ENCODE measurements at places on chromosomes 5 and 9.

- DNase-seq = no peak
Measured at GRCh38 chr9:29822458-29822857, 2249.2 kb upstream of the C9orf72 start.

DNA sequence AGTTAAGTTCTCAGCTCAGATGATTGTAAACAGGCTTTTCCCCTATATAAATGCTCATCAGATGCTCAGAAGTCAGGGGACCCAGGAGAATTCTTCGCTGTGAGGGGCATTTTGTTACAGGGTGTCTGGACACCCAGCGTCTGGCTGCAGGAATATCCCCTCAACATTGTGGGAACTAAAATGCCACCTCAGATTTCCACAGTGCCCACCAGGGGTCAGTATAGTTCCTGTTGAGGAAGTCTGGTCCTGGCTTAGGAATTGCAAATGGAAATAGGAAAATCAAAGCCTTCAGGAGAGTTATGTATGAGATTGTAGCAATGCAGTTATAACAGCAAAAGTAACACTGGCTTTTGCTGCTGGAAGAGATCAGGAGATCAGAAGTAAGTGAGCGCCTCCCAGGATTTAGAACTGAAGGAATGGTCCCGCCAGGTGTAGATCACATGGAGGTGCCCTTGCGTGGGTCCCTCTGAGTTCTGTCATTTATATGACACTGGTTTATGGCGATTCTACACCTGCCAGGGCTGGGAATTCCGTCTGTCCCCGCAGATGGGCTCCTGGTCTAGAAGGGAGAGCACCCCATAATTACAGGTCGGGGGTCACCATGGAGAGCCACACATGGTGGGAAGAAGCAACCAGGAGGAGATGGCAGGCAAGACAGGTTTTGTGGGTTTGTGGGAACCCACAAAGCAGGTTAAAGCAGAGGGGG is 47.1 kb upstream of the CTSL start:
- DNase-seq = peak; percentile 52

- DNase-seq = no peak
Measured at GRCh38 chr5:91956738-91957137, 573.6 kb upstream of the ARRDC3 start.

- peak; percentile 29 for DNase-seq
Measured at GRCh38 chr5:113510836-113511451, 2.5 kb upstream of the YTHDC2 start.

DNA sequence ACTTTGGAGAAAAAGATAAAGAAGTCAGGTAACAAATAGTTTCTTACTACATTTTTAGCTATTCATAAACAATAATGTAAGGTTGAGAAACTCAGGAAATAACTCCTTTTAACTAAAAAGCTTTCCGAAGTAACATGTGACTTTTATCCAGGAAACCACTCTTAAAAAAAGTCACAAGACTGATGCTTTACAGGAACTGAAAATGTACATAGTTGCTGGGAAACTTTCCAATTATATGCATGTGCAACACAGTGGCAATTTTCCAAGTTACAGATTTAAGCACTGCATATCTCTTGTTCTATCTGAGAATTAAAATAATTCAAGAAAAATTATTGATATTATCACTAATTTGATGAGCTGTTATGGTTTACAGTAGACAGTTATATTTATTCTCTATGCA is 105.2 kb downstream of the CDH10 start:
- DNase-seq = no peak

- DNase-seq = no peak
Measured at GRCh38 chr5:178535299-178536175, 54.7 kb downstream of the COL23A1 start.

GRCh38 chr9:101467690-101468089 is 32.1 kb upstream of the ALDOB start:
- no peak for DNase-seq

DNA sequence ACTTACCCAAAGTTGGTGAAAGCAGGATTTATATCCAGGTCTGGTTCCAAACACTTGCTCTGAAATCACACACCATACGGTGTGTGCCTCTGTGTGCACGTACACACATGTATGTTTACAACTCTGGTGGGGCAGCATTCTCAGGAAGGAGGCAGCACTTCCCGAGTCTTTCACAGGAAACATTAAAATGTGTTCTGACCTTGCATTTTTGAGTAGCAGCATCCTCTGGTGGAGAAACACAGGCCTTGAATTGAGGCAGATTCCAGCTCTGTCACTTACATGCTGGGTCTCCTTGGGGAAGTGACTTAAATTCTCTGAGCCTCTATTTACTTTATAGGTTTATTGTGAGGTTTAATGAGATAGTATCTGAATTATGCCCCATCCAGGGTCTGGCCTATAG is 126.4 kb downstream of the RGS3 start:
- DNase-seq = no peak

- no peak for DNase-seq
Measured at GRCh38 chr5:117082977-117083376, 508.4 kb upstream of the SEMA6A start.

- DNase-seq = no peak
Measured at GRCh38 chr9:129491487-129491855, 129.4 kb downstream of the C9orf50 start.

DNA sequence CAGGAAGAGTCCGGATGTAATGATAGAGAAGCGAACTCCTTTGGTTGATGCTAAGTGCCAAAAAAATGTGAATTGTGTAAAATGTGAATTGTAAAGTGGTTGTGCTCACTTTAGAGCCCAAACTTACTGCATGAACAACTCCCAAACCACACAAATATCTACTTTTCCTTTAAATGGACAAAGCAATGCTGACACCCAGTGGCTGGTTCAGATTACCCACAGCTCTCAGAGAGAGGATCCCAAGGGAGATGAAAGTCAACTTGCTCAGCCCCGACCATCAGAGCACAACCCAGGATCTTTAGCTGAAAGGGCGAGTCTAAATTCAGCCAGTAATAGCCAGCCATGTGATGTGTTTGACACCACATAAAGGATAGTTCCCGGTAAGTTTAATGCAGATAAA is 133.7 kb downstream of the NMUR2 start:
- no peak for DNase-seq

DNA sequence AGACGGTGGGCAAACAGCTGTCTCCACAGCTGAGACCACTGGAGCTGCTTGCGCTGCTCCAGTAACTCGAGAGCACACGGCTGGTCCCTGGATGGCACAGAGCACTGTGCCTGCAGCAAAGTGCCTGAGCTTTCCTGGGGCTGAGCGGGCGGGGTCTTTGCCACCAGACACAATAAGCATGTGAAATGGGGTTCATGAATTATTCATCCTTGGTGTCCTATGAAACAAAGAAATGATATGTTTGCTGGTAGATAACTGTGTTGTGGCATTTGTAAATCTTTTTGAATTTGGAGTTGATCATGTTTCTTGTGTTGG is 151.7 kb upstream of the MPDZ start:
- DNase-seq = no peak

DNA sequence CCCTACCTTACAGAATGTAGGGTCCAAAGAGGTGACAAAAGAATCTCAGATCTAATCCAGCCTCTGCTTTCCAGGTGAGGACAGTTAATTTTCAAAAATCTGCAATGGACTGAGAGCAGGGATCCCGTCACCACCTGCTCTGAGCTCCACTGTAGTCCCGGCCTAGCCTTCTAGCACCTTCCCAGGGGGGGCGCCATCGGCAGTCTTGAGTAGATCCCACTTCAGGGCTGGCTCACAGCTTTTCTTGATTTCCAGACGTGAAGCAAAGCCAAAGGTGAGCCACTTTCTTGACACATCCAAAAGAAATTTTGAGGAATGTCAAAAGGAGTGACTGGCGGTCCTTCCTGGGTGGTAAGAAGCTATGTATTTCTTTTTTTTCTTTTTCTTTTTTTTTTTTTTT is 114.1 kb downstream of the SYK start:
- no peak for DNase-seq

DNA sequence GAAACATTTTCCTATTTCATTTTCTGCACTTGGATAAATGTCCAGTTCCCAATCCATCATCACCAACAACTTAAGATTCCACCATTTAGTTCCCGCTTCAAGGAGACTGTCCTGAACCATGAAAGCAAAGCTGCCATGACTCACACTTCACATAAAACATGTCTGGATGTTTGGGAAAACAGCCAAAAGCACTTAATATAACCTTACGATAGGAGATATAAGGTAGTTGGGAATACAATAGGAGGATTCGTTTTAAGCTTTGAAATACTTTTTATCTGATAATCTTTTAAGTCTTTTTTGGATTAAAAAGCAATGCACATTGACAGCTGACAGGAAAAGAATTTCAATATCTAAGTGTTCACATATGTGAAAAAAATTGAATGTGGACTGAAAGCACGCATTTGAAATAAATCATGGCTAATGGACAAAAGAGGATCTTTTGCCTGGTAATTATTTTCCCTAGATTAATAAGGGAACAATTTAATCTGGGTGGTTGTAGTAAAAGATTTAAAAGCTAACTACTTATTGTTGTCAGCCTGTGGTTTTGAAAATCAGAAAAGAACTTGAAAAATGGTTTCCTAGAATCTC is 17.3 kb upstream of the TGFBI start:
- no peak for DNase-seq

DNA sequence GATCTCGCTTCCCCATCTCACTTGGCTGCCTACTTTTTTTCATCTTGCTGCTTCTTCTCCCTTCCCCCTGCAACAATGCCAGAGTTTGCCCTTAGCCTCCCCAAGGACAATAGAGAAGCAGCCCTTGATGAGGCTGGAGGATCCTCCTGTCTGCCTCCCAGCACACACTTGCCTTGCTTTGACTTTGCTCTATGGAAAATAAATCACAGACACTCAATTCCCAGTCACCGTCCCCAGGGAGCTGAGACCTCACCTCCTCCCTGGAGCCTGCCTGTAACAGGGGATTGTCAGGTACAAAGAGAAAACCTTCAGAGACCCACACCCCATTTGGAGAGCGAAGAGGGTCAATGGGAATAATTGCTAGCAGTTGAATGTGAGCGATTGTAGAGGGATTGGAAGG is 242.1 kb upstream of the ZNF462 start:
- no peak for DNase-seq

DNA sequence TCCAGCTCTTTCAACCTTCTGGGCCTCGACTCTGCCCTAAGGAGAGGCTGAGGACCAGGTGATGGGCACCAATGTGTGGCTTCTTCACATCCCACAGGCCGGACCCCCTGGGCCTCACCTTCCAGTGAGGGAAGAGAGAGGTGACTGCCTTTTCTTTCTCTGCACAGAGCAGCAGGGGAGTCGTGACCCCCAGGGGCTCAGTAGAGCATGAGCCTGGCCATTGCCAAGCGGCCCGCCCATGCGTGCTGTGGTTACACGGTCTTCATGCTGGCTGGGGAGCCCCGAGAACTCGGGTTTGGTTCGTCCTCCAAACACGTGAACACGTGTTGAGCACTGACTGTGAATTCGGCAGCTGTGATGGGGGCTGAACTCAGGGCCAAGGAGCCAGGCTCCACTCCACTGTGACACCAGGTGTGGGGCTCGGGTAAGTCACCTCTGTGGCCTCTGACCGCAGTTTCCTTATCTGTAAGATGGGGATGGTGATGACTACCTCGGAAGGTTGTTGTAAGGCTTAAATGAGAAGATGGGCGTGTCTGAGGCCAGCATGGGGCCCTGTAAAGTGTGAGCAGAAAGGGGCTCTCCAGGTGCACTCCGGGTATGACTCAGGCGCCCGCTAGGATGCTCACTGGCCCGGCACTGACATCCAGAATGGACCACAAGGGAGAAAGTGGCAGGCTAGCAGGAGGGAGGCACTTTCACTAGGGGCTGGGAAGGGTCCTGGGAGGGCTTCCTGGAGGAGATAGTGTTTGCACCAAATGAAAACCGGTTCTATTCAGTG is 13.4 kb upstream of the GRHPR start:
- DNase-seq = peak; percentile 88

- DNase-seq = no peak
Measured at GRCh38 chr9:79632705-79633104, 60.9 kb downstream of the TLE4 start.

GRCh38 chr5:173451031-173451430 is 122.8 kb upstream of the STC2 start:
- peak; percentile 36 for DNase-seq

GRCh38 chr9:98851730-98852459 is 44.4 kb downstream of the GALNT12 start:
- no peak for DNase-seq

GRCh38 chr9:127684576-127684975 is 22.2 kb upstream of the CFAP157 start:
- no peak for DNase-seq

DNA sequence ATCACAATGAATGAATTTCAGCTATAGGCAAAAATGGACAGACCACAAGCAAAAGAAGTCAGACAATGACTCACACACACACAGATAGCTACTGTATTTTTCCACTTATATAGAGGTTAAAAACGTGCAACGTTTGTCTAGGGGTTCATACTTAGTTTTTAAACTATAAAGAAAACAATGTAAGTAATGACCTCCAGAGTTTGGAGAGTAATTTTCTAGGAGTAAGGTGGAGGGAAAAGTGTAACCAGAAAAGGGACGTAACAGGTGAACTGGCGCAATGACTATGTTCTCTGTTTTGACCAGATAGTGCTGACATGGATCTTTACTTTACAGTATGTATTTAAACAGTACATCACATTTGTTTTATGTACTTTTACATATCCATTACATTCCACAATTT is 51.1 kb downstream of the FNIP1 start:
- DNase-seq = no peak

DNA sequence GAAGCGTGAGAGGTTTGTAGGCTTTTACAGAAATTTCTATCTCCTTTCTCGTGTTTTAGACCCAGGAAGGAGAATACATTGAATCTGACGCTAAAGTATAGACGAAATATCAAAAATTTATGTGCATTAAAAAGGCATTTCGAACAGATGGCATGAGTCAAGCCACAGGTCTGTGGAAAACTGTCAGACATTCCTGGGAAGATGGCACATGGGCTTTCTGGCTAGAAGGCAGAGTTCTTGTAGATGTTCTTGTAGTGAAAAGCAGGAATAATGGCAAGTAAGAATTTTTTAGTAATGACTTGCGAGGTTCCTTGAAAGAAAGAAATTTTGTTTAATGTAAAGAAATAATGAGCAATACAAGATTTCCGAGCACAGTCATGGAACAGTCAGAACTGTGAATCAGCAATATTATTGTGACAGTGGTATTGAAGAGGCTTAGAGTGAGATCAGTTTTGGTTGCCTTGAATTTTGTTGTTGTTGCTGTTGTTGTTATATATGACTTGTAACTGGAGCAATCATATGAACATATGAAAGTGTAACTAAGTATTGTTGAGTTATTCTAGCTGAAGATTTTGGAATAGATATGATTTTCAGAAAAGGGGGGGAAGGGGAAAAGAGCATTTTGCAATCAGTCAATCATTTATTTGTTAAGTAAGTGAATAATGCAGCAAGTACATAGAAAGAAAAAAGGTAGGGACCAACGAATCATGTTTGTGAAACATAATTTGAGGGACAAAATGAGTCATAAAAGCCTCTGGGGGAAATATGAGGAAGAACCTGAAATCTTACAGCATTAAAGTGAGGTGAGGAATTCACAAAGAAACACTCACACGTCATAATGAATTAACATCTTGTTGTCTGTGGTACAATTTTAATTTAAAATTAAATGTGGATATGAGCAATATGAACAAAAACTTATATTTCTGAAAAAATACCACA is 339.0 kb upstream of the CTNND2 start:
- DNase-seq = no peak

DNA sequence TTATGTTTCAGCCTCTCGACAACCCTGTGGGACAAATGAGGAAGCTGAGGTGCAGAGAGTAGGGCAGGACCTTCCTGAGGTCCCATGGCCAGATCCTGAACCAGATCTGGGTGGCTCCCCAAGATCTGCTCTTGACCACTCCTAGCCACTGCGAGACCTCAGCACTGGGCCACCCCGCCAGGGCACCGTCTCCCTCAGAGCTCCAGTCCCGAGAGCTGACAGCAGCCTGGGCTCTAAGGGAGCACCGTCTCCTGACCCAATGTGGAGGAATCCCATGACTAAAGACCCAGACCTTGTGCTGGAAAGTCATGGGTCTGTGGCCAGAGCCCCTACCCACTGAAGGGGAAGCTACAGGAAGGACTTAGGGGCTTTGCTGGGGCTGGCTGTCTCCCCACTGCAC is 4.5 kb upstream of the LMX1B start:
- no peak for DNase-seq

Data from GM10248 (cell line).